ENCODE measurements at places on chromosomes 16 and 17.
A peak's percentile ranks its signal among the peaks of the same experiment; 100 is the strongest.

GRCh38 chr17:77374170-77374936 is 233.6 kb downstream of the SEC14L1 start:
- peak; percentile 46 for DNase-seq

- DNase-seq, result no peak
These were observed 9.5 kb downstream of the SPPL2C start for GRCh38 chr17:45854209-45854608.

GRCh38 chr17:1153795-1154546 is 25.8 kb downstream of the ABR start:
- DNase-seq, result peak; percentile 17

DNA sequence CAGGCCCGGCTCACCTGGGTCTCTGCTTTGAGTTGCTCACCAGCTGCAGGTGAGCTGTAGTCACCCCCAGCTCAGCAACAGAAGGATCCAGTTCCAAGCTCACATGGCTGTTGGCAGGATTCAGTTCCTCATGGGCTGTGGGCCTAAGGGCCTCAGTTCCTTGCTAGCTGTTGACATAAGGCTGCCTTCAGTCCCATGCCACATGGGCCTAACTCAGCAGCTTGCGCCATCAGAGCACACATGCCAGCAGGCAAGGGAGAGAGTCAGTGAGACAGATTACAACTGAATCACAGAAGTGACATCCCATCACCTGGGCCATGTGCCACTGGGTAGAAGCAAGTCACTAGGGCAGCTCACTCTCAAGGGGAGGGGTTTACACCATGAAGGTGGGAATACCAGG is 24.7 kb downstream of the PSMD7 start:
- DNase-seq, result no peak

GRCh38 chr17:9185688-9186284 is 164.5 kb downstream of the NTN1 start:
- no peak for DNase-seq

DNA sequence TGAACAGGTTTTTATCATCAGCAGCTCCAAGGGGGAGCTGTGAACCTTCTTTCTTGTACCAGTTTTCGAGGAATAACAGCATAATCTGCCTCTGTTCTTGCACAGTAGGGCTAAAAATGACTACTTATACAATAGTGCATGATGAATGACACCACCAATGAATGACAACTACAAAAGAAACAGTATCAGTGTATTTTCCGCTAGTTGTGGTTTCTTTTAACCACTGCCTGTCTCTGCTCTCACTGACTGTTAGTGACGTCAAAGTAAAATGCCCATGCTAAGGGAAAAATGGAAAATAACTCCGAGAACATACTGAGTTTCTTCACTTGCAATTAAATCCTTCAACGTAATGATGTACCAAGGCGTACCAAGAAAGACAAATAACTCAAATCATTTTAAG is 294.9 kb downstream of the MAP2K6 start:
- DNase-seq, result no peak

DNA sequence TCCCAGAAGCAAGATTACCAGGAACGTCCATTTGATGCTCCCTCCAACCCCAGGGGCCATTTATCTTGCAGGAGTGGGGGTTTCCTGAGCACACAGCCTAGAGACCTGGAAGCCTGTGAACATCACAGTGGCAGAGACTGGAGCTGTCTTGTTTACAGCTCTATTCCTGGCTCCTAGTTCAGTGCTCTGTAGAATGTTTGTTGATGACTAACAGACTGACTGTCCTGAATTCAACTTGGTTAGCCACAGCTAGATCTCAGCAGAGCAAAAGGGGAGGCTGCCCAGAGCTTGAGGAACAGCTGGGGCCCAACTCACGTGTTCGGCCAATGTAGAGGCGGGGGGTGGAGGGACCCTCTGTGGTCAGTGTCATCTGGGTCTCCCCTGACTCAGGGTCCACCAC is 6.6 kb downstream of the ERN2 start:
- DNase-seq, result no peak

DNA sequence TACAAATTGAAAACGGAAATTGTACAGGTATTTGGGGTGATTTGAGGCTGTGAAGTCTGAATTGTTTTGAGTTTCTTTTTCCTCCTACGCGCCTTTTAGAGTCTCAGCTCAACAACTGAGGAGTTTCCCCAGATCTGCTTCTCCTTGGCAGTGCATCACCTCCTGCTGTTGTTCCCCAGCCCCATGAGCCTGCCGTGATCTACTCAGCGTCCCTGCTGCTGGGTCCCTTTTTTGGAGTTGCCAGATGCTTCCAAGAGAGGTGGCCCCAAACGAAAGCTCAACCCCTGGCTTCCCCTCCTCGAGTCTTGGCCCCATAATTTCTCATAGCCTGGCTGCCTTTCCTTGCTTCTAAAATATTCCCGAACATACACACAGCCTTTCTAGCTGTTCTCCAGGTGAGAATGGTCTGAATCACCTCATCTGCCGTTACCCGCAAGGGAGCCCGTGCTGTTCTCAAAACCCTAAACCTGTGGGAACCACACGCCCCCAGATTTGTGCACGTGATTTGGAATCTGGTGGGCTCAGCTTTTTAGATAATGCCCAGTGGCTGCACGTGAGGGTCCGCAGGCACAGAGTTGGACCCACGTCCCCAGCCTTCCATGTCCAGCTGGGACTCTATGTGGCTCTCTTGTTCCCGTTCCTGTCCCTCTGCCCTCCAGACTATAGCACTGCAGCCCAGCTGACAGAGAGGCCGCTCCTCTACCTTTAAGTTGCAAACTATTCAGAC is 179.1 kb upstream of the CHMP6 start:
- no peak for DNase-seq
